ENCODE measurements at places on chromosomes 1 and 21.

DNA sequence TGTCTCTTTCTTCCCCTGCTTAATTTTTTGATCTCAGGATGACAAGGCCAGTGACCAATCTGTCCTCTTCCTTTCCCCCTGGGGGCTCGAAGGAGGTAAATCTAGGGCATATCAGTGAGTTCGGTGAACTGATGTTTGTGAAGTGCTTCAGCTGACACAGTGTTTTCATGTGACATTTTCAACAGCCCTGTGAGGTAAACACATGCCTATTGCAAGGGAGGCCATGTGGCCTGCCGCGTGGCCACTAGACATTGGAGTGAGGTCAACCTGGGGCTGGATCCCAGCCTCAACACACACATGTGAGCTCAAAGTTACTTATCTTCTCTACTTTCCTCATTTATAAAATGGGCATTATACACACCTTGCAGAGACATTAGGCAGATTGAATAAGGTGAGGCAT, 126.3 kb downstream of the PLPP3 start:
- no peak for DNase-seq

GRCh38 chr1:4825800-4826450, 171.5 kb downstream of the AJAP1 start:
- DNase-seq, result no peak

GRCh38 chr1:221783437-221783836, 41.5 kb upstream of the DUSP10 start:
- no peak for DNase-seq

DNA sequence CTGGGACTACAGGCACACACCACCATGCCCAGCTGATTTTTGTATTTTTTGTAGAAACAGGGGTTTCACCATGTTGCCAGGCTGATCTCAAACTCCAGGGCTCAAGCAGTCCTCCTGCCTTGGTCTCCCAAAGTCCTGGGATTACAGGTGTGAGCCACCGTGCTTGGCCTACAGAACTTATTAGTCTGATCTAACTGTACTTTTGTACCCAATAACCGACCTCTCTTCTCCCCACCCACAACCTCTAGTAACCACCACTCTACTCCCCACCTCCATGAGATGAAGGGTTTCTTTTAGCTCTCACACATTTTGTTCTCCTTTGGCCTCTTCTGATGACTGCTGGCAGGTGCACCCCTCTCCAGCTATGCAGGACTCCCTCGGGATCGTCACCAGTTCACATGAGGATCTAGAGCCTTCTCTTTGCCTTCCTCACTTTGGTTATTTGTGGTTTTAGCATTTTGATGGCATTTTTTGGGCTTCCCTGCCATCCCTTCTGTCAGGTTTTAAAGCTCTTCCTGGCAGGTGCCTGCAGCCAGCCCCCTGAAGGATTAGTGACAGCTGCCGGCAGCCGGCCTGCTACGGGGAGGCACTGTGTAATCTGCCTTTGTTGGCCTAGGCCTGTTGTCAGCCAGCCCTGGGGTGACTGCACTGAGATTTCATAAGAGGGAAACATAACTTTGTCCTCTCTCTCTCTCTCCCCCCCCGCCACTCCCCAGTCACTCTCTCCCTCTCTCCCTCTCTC, 99.8 kb upstream of the ATP1A1 start:
- DNase-seq, result no peak

DNA sequence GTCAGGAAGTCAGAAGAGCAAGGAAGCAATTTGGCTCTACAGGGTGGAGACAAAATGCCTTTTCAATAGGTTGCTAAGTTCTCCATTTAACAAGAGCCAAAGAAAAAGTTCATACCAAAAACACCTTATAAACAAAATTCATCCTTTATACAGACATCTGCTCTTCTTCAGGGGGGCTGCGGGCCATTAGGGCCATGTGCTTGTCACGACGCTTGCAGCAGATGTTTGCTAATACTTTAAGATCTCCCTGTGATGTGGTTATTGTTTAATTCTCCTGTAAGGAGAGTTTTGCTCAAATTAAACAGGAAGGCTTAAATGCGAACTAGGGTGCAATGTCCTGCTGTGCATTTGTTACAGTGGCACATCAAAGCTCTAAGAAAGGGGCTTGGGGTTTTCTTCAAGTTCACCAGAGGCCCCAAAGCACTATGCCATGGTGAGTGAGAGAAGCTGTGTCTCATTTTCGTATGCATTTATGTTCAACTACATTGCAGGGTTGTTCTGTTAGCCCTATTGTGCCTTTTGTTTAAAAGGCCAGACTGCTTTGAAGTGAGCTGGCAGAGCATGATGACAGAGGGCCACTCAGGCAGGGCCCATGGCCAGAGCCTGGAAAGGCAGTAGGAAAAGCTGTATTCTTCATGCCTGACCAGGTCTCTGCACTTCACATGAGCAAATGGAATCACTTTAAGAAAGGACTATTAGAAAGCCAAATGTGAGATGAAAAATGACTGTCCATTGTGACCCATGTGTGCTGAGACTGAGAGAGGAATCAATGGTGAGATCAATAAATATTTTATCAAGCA, 24.8 kb upstream of the NTPCR start:
- DNase-seq, result no peak

DNA sequence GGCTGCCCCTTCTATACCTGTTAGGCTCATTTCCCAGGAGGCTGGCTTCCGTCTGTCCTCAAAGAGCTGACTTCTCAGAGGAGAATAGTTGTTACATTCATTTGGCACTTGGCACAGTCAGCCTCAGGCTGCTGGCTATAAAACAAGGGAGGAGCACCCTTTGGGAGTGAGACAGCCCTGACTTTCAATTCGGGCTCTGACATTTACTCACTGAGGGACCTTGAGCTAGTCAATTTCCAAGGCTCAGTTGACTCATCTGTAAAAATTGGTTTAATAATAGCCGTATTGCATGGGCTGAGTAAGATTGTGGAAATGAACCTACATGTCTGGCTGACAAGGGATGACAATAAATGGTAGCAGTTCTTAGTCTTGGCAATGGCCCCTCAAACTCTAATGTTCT, 13.7 kb downstream of the ALX3 start:
- no peak for DNase-seq

GRCh38 chr1:47842228-47842919, 154.8 kb downstream of the TRABD2B start:
- DNase-seq, result no peak

DNA sequence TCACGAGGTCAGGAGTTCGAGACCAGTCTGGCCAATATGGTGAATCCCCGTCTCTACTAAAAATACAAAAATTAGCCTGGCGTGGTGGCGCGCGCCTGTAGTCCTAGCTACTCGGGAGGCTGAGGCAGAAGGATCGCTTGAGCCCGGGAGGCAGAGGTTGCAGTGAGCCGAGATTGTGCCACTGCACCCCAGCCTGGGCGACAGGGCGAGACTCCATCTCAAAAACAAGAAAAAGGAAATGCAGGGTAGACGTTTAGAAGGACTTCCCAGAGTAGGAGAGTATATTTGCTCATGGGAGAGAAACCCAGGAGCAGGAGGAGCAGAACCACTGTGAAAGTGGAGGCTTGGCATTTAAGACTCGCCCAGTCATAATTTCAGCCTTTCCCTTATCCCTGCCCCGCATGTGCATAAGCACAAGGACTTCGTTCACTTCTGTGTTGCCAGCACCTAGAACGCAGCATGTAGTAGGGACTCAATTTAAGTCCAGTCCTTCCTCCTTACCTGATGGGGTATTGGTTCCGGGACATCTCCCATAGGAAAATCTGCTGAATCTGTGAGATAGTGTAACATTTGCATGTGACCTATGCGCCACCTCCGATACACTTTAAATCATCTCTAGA, 5.2 kb upstream of the MEF2D start:
- no peak for DNase-seq

Measured in stimulated activated CD4-positive, alpha-beta T cell treated with anti-CD3 and anti-CD28 coated beads, Interleukin-12 subunit alpha, Interleukin-12 subunit beta, amount 100 ng/mL, for 24 hours (primary cell).